ENCODE measurements at places on chromosomes 5 and 9.

- no peak for DNase-seq
These were observed 83.7 kb downstream of the TARS1 start for GRCh38 chr5:33524476-33524875.

DNA sequence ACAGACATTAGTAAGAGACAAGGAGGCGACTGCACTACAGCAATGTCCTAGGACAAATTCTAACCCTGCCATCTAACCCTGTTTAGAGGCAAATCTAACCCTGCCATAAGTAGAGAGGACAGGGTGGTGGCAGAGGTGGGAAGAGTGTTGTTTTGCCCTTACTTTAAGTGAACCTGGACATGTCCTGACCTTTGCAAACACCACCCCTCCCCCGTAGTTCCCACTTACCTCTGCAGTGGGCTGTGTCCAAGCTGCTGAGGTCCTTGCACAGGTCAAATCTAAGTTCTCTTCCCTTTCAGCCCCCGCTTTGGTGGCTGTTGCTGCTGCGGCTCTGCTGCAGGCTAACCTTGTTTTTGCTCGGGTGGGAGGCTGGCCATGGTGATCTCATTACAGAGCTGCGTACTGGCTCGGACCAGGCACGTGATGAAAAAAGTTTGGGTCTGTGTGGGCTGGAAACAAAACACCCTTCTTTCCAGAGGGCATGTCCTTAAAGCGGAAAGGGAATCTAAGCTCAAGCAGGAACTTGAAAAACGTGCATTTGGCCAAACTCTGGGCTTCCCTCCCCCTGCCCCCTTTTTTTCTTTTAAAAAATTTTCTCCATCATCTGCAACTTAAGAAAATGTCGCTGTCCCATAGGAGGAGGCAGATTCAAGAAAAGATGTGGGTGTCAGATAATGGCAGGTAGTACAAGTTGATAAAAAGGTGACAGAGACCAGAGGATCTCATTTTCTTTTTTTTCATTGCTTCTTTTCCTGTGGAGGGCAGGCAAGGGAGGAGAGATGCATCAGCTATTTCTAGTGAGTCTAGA lies at the start of gene FAXDC2:
FAXDC2 (minus strand) TSS at position 349 of the 808 bp plus-strand sequence. CDS start 12,425 bp downstream, outside the sequence.
- no peak for DNase-seq

GRCh38 chr9:91536211-91536691 lies 112.6 kb upstream of the NFIL3 start:
- DNase-seq: no peak

DNA sequence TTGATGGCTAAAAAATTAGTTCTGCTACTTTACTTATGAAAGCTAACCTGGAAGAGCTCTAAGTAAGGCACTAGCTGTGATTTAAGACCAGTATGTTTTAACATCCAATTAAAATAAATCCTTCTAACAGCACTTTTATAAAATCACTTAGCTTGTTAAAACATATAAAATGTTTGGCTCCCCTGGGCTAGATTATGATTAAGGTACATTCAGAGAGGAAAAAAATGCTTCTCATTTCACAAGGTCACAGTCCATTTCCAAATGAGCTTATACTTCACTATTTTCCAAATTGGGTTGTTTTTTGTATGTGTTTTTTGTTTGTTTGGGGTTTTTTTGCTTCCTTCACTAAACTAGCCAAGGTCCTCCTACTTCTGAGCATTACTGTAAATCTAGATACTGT lies 875.0 kb upstream of the DMAC1 start:
- DNase-seq: no peak

DNA sequence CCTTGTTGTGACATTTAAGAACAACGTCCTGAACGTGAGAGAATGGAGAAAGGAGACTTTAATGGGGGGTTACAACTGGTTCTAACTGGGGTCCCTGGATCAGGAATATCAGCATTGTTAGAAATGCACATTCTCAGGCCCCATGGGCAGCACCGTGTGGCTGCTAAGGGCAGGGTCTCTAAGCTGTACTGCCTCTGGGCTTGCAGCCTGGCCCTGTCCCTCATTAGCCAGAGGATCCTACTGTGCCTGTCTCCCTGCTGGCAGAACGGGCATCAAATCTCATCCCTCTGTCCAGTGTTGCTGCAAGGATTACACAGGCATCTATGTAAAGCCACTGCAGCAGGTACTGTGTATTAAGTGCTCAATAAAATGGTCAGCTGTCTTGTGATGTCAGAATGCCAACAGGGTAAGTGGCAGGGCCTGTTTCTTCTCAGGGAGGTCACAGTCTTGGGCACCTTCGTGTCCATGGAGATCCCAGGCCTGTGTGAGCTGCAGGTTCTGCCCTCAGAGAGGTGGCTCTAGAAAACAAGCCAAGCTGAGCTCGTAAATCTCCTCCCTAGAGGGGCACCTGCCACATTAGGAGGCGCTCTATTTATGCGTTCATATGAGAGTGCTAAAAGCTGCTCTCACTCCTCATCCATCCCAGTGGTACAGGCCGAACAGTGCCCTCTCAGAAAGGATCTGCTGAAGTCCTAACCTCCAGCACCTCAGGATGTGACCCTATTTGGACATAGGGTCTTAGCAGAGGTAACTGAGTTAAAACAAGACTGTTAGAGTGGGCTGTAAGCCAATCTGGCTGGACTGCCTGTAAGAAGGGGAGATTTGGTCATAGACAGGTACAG lies 210.5 kb downstream of the GADD45G start:
- no peak for DNase-seq

DNA sequence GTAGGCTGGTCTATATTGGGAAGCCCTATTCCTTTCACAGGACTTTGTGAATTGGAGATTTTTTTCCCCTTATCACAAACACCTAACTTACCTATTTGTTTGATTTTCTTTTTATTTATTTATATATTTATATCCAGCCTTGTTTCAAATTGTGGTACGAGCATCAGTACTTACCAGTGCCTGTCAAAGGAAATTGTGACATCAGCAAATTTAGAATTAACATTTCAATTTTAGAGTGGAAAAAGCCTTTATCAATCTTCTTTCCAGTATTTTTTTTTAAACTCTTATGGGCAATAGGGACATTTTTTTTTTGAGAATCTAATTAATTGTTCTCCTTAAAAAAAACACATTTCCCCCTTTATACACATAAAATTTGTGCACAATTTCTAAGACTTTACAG lies 790.2 kb downstream of the PRELID2 start:
- DNase-seq: no peak

GRCh38 chr9:36905101-36906066 lies 128.7 kb downstream of the PAX5 start:
- DNase-seq: no peak

DNA sequence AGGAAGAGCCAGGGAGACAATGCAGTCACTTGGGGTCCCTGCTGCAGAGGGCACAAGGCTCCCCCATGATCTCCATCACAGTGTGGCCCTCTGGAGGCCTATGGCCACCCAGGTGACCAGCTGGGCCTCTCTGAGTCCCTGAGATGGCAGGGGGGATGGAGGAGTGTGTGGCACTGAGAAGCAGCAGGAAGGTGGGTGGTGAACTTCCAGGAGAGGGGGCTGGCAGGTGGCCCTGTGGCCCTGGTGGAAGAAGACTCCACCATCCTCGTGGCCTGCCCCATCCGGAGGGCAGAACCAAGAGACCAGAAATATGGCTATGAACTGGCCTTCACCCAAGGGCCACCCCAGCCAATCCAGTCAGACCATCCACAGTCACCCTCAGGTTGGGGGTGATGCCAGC lies 31.7 kb upstream of the AFAP1L1 start:
- no peak for DNase-seq

GRCh38 chr9:36021968-36022367 lies 14.7 kb upstream of the RECK start:
- DNase-seq: no peak

DNA sequence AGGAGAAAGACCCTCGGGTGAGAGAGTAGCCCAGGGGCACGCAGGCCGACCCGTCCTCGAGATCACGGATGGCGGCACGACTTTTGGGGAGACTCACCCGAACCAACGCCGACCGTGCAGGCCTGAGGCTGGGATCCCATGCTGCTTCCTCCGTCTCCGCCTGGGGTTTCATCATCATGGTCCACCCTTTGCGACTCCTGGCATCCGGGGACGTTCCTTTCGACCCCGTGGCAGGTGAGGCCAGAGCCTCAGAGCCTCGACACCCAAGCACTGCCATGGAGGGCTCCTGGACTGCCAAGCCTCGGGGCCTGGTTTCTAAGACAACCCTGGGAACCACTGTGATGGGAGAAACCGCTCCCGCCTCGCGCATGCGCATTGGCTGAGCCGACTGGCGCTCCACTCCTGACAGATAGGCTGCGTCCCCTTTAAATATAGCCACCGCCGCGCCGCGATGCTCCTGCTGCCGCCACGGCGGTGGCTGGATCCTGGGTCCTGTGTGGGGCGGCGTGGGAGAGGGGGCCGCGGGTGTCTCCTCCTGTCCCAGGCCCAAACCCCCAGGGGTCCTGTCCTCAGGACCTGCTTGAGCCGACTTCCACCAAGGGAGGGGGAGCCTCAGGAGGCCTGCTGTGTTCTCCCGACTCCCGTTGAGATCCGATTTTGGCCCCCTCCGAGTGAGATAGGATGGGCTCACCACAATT lies 481.6 kb downstream of the SPATA31A7 start:
- no peak for DNase-seq

- DNase-seq: no peak
These were observed 21.3 kb upstream of the ZNF782 start for GRCh38 chr9:96875461-96876142.

DNA sequence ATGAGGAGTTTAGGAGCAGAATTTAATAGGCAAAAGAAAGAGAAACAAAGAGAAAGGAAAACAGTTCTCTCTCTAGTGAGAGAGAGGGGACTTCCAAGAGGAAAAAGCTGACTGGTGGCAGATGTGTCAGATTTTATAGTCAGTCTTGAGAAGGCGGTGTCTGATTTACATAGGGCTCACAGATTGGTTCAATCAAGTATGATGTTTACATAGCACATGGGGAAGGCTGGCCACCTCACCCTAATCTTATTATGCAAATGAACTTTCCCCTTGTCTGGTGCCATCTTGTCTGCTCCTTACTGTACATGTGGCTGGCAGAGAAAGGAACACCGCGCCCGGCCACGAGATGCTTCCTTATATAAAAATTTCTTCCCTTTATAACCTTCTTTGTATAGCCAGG lies 24.7 kb downstream of the UNC13B start:
- DNase-seq: no peak
